ENCODE measurements at places on chromosomes 1 and 21. TPM values are rescaled to one million over a fixed set of nuclear protein-coding genes. Genes with fewer than 3 reads are reported as not detected.

DNA sequence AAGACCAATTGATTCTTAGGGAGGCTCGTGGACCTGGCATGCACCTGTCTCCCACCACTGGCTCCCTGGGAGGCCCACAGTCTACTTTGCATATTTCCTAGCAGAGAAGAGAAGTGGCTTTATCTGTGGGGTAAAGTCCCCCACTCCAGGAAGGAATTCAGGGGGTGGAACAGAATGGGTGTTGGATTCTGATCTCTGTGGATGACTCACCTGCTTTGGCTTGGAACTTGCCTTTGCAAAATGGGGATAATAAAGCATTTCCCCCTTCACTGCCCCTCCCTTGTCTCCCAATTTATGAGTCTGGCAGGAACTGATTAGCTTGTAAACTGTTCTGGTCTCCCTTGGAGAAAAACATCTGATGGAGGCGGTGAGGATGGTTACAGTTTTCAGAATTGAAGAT is 21.2 kb upstream of the OTUD3 start:
- peak; percentile 48 for DNase-seq
- peak overlapping the region; percentile 25 for H3K27ac ChIP-seq
- no peaks in the 10 kb centered on the region for H3K36me3 ChIP-seq
- H3K4me1 ChIP-seq, result peaks cover 36% of the 10 kb centered on the region

GRCh38 chr1:165699577-165699976 is 1.2 kb upstream of the ALDH9A1 start:
- DNase-seq, result no peak
- peaks cover 10% of the 10 kb centered on the region for H3K4me1 ChIP-seq
- H3K4me3 ChIP-seq, result no peak overlapping the region
- no peaks in the 10 kb centered on the region for H3K27me3 ChIP-seq
- no peak overlapping the region for H3K27ac ChIP-seq

DNA sequence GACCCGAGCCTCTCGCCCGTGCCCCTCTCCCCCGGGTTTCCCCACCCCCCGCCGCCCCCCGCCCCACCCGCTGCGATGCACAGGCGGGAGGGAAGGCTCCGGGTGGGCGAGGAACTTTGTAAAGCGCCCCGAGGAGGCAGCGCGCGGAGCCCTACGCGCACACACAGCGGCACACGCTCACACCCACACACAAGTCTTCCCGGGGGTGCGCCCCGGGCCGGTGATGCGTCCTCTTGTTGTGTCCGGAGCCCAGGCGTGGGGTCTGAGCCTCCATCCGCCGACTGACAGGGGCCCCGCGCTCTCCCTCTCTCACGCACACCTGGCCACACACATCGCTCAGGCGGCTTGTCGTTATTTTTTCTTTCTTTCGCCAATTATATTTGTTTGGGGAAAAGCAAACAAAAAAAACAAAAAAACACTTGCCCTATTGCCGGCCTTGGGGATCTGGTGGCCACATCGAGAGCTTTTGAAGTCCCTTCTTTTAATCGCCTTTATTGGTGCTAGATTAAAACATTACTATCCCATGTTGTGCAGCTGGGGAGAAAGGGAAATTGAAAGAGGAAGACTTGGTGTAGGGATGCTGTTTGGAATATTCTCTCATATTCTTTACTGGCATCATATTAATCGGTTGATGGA is 770 bp downstream of the NTNG1 start:
- H3K4me1 ChIP-seq, result no peaks in the 10 kb centered on the region
- H3K36me3 ChIP-seq, result no peaks in the 10 kb centered on the region
- no peak overlapping the region for H3K27ac ChIP-seq

DNA sequence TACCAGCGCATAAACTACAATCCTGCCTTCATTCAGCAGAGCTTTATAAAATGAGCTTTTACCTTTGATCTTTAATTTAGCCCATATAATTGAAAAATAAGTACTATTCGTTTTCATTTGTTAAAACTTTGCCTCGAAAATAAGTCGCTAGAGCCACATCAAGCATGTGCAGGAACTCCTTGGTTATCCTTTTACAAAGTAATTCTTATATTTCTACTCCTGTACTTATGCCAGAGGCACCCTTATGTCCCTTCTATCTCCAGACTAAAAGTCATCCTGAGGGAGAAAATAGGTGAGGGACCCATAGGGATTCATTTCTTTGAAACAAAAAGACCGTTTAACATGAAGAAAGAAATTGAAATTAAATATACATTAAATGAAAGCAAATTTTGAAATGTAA is 278.2 kb upstream of the C1orf105 start:
- no peaks in the 10 kb centered on the region for H3K27me3 ChIP-seq
- H3K4me1 ChIP-seq, result peaks cover 16% of the 10 kb centered on the region
- no peak overlapping the region for H3K27ac ChIP-seq
- H3K36me3 ChIP-seq, result no peaks in the 10 kb centered on the region

Gene MCOLN3
- total RNA-seq, result 2.5 TPM

GRCh38 chr1:167273027-167273800 is 52.5 kb downstream of the POU2F1 start:
- no peaks in the 10 kb centered on the region for H3K4me1 ChIP-seq
- no peak overlapping the region for H3K4me3 ChIP-seq
- DNase-seq, result no peak
- no peaks in the 10 kb centered on the region for H3K36me3 ChIP-seq
- no peaks in the 10 kb centered on the region for H3K27me3 ChIP-seq

GRCh38 chr1:52032124-52032784 is 1.4 kb downstream of the KTI12 start:
- no peak for DNase-seq
- H3K4me3 ChIP-seq, result peak overlapping the region; percentile 88
- H3K4me1 ChIP-seq, result peaks cover 9% of the 10 kb centered on the region
- no peaks in the 10 kb centered on the region for H3K36me3 ChIP-seq
- no peaks in the 10 kb centered on the region for H3K27me3 ChIP-seq

DNA sequence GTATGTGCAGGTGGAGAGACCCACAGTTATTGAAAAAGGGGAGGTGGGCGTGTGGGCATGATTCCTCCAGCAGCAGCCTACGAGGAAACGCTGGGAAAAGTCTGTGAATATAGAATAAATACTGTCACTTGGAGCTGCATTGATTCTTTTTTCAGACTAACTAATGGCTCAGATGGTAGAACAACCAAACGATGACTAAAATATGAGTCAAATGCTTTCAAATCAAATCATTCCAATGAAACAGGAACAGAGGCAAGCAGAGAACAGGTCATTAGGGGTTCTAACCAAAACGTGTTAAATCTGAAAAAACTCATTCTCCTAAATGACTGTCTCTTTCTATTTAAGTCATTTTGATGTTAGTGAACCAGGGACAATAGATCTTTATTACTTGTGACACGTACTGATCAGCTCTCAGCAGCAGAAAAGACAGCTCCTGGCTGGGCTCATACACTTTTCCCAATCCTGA is 35.1 kb upstream of the SEC16B start:
- H3K36me3 ChIP-seq, result no peaks in the 10 kb centered on the region
- H3K27ac ChIP-seq, result no peak overlapping the region
- no peaks in the 10 kb centered on the region for H3K27me3 ChIP-seq
- H3K4me3 ChIP-seq, result no peak overlapping the region
- no peaks in the 10 kb centered on the region for H3K4me1 ChIP-seq

GRCh38 chr1:183186841-183187240 is 777 bp downstream of the LAMC2 start:
- no peak for DNase-seq
- peaks cover 13% of the 10 kb centered on the region for H3K4me1 ChIP-seq
- H3K4me3 ChIP-seq, result peak overlapping the region; percentile 69
- no peaks in the 10 kb centered on the region for H3K27me3 ChIP-seq
- H3K36me3 ChIP-seq, result no peaks in the 10 kb centered on the region
- H3K27ac ChIP-seq, result peak overlapping the region; percentile 89

Gene SEC16B
- 0.67 TPM for total RNA-seq

- no peak overlapping the region for H3K27ac ChIP-seq
- H3K4me3 ChIP-seq, result no peak overlapping the region
- H3K27me3 ChIP-seq, result no peaks in the 10 kb centered on the region
- no peak for DNase-seq
Observed at GRCh38 chr1:234400773-234401172, 27.5 kb downstream of the COA6 start.

DNA sequence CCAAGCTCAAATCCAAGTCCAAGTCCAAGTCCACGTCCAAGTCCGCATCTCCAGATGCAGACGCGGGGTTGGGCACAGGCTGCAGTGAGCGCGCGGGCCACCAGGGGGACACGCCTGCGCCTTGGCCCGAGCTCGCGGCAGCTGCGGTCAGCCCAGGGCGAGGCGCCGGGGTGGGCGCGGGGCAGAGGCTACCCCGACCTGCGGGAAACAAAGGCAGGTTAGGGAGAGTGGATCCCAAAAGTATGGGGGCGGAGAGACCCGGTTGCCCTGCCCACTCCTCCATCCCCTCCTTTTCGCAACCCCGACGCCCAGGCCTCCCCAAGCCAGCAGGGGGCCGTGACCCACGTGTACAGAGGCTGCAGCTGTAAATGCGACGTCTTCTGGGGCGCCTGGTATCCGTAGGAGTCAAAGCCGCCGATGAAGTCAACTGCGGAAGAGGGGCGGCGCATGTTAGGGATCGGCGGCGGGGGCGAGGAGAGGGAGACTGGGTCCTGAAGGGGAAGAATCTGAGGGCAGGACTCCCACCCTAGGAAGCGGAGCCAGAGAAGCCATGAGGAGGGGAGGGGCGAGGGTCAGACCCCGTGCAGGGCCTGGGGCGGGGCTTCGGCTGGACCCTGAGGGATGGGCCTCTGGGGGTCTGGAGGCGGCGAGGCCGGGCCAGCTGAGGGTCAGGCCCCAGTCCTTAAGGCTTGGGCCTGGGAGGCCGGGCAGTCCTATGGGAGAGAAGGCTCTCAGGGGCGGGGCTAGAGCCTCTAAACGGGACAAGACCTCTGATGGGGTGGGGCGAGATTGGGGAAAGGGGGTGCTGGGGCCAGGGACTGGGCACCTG is 58.0 kb downstream of the NKAIN1 start:
- no peaks in the 10 kb centered on the region for H3K4me1 ChIP-seq
- H3K27ac ChIP-seq, result no peak overlapping the region
- DNase-seq, result peak; percentile 64
- peak overlapping the region; percentile 34 for H3K4me3 ChIP-seq
- H3K27me3 ChIP-seq, result no peaks in the 10 kb centered on the region

Gene KCNT2
- total RNA-seq, result not detected

Gene SH2D1B
- total RNA-seq, result not detected

DNA sequence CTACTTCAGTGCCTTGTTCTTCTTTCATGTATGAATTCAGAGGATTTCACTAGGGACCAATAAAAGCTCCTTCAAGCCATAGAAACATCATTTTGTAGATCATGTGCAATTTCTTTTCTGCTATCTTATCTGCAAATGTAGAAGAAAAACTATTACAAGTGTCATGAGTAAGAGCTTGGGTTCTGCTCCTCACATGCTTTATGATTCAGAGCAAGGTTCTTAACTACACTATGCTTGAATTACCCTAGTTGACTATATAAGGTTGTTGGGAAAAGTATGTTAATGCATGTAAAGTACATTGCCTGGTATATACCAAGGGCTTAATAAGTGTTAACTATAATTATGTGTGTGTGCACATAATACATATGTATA is 91.4 kb upstream of the S1PR1 start:
- no peak for DNase-seq
- no peak overlapping the region for H3K27ac ChIP-seq
- no peaks in the 10 kb centered on the region for H3K27me3 ChIP-seq
- no peaks in the 10 kb centered on the region for H3K36me3 ChIP-seq
- no peak overlapping the region for H3K4me3 ChIP-seq
- H3K4me1 ChIP-seq, result no peaks in the 10 kb centered on the region

Gene ZNF648
- total RNA-seq, result not detected

Gene HSPA6
- 0.60 TPM for total RNA-seq

Gene SPRR1A
- total RNA-seq, result not detected

Gene GBP4
- not detected for total RNA-seq

DNA sequence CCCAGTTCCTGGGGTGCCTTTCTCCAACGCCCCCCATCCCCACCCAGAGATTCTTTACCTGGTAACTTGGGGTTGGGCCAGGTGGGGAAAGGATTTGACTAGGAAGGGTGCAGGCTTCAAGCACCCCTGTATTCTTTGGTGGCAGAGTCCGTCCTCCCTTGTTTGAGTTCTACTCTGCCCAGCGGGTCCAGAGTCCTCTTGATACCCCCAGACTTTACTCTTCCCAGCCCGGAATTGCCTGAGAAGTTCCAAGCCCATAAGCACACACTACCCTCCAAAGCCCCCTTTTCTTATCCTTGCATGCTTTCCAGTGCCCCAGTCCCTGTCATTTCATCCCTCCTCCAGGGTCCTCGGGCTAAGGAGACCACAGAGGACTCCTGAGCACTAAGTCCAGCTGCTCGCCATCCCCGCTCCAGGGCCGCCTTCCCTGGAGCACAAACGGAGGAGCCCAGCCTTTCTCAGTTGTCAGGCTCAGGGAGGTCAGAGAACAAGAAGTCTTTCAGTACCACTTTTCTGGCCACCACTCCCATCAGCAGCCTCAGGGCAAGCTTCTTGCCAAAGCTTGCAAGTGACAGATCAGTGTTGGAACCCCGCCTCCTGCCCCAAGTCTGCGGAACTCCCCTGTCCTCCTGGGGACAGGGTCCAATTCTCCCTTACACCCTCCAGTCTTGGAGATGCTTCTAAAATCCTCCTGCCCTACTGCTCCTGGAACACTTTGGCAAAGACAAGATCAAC is 12.2 kb downstream of the SLC45A3 start:
- peak overlapping the region; percentile 82 for H3K27ac ChIP-seq
- H3K4me1 ChIP-seq, result peaks cover 43% of the 10 kb centered on the region
- H3K27me3 ChIP-seq, result no peaks in the 10 kb centered on the region
- H3K36me3 ChIP-seq, result no peaks in the 10 kb centered on the region

Gene EFNA3
- total RNA-seq, result 3.4 TPM

Gene DYRK3
- total RNA-seq, result 0.16 TPM

- H3K36me3 ChIP-seq, result no peaks in the 10 kb centered on the region
- DNase-seq, result no peak
- H3K27ac ChIP-seq, result no peak overlapping the region
- H3K4me3 ChIP-seq, result no peak overlapping the region
Observed at GRCh38 chr1:207969528-207969927, 58.6 kb upstream of the CD34 start.

DNA sequence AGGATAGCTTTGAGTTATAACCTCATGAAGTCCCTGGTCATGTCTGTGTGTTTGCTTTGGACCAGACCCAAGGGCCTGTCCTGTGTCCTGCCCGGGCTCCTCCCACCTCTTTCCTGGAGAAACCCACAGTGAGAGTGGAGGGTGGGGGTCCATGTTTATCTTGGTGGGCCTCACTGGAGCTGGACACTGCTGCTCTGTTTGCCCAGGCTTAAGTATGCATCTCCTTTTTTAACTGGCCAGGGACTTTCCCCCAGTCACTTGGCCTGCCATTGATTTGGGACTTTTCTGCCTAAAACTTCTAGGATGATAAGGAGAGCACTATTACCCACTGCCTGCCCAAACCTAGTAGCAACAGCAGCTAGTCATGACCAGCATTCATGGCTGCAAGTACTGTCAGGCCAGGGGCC is 49.8 kb downstream of the DDR2 start:
- no peak overlapping the region for H3K27ac ChIP-seq
- no peaks in the 10 kb centered on the region for H3K36me3 ChIP-seq
- no peak for DNase-seq

Gene CITED4
- 17.8 TPM for total RNA-seq

- H3K27ac ChIP-seq, result no peak overlapping the region
- no peaks in the 10 kb centered on the region for H3K36me3 ChIP-seq
- H3K4me1 ChIP-seq, result no peaks in the 10 kb centered on the region
Observed at GRCh38 chr1:243447347-243447746, 191.5 kb downstream of the SDCCAG8 start.
